ENCODE measurements at places on chromosomes 11 and 22.

DNA sequence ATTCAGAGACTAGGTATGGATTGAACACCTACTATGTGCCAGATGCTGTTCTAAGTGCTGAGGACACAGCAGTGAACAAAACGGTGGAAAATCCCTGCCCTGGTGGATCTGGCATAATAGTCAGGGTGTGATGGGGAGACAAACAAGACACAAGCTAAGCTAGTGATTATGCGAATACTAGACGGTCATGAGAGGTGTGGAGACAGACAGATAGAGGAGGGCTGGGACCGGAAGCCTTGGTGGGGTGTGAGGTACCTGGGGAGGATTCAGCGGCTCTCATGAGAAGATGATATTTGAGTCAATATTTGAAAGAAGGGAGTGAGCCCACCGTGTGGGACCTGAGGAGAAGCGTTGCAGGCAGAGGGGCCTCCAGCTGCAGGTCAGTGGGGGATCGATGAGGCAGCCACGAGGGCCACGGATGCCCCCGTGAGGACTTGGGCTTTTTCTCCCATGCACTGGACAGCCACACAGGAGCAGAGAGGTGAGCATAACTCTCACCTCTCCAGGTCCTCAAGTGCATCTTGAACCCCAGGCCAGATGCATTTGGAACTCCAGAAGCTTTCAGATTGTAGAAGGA is 4.7 kb downstream of the CD5 start:
- DNase-seq, result no peak

DNA sequence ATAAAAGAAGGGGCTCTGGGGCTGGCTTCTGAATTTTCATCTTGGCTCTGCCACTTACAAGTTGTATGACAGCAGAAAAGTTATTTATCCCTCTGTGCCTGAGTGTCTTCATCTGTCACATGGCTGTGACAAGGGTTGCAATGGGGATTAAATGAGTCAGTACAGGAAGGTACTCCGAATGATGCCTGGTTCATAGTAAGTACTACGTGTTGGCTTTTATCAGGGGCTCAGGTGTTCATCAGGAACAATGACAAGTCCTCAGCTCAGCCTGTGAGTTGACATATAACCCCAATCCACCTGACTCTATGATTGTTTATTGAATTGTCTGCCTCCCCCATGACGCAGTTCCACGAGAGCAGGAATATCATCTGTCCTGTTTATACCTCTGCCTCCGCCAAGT is 45.7 kb downstream of the PAMR1 start:
- DNase-seq, result no peak

DNA sequence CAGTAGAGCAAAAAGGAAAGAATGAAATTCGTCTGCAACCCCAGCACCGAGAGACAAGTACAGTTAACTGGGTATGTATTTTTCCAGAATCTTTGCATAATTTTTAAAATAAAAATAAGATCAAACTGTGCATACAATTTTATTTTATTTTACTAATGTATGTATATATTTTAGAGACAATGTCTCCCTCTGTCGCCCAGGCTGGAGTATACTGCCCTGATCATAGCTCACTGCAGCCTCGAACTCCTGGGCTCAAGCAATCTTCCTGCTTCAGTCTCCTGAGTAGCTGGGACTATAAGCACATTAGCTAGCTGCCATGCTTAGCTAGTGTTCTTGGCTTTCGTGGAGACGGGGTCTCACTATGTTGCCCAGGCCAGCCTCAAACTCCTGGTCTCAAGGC is 18.8 kb upstream of the DRD2 start:
- no peak for DNase-seq

- DNase-seq, result no peak
Measured at GRCh38 chr22:28094771-28095170, 175.7 kb upstream of the PITPNB start.

- no peak for DNase-seq
Measured at GRCh38 chr11:126575849-126576248, 220.4 kb downstream of the ST3GAL4 start.

DNA sequence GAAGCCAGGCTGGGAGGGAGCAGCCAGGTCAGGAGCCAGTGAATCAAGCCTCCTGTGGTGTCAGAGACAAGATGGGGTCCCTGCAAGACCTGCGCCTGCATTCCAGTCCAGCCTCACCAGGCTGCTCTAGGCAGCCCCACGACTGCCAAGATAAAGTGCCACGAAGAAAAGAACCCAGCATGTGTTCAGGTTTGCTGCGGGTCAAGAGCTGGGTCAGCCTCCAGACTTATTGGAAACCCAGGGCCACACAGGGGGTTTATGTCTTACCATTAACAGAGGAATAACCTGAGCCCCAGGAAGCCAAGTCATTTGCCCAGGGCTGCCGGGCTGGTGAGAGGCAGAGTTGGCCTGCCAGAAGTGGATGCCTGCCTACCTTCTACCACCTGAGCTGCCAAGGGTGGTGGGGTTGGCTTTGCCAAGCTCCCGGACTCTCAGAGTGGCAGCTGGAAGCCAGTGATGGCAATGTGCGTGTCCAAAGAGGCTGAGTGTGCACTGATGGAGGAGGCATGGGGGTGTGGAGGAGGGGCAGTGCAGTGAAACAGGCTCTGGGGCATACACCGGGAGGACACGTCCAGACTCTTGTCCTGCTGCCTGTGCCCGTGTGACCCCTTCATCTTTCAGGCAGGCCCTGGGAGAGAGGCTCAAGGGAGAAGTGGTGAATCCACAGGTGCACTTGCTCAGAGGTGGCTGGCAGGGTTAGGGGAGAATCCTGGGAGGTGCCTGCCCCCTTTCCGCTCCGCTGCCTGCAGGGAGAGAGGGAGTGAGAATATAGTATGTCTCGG is 1.7 kb downstream of the RASD2 start:
- no peak for DNase-seq

DNA sequence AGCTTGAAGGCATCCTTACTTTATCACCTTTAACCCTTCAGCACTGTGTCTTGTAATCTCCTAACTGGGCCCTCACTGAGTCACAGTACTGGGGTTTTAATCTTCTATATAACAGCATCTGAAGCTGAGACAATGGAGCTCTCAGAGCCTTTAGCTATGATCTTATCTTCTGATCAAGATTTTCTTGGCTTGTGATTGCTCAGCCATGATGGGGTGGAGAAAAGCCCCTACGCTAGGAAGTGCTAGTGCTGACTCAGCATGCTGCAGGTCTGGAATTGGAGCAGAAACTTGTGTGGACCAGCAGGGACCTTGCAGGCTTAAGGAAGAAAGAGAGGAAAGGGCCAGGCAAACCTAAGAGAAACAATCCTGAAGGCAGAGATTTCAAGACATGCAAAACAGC is 71.7 kb upstream of the EED start:
- DNase-seq, result no peak

DNA sequence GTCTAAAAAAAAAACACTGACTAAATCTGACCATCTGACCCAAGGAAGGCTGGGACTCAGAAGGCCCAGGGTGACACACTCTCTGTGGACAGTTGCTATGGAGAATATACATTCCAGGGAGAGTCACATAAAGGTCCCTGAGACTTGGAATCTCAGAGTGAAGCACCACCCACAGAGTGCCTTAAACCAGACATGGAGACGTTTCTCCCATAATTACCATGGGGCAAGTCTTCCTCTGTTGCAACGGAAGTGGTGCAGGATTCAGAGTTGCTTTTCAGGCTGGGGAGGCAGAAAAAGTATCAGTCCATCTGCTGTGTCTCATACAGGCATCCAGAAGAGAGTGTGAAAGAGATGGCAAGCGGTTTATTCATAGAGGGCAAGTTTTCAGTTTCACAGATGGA is 58.7 kb upstream of the SLN start:
- no peak for DNase-seq

DNA sequence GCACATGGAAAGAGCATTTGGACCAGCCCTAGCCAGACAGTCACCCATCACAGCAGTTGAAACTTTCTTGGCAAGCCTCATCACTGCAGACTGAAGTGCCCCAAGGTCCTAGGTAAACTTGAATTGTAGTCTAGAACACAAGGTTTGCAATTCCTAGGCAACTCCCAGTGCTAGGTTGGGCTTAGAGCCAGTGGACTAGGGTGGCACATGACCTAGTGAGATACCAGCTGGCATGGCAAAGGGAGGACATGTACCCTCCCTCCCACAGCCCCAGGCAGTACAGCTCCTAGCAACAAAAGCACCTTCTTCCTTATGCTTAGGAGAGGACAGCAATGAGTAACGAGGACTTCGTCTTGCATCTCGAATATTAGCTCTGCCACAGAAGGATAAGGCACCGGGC is 889.5 kb downstream of the JRKL start:
- no peak for DNase-seq
